ENCODE measurements at places on chromosomes 6 and 20.

DNA sequence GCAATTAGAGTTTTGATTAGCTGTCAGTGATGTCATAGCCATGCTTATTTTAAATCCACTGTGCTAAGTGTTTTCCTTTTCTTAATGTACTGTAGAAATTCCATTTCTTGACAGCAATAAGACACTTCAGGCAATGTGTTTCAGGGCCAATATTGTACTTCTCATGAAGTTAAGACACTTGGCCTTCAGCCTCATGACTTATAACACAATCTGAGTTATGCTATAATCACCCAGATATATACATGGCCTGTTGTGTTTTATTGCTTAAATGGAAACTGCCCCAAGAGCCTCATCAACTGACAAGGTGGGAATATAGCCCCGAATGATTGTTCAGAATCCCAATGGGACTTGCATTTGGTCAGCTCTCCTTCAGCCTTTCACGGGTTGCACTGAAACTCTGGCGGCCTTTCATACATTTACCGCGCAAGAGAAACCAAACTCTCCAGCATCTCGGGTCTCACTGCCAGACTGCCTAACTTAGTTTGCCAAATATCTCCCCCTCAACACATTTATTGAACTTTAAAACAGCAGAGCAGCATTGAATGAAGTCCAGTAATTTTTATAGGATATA, 44.2 kb upstream of the TBX18 start:
- DNase-seq, result no peak

GRCh38 chr6:3822747-3823445, 26.3 kb upstream of the FAM50B start:
- no peak for DNase-seq

DNA sequence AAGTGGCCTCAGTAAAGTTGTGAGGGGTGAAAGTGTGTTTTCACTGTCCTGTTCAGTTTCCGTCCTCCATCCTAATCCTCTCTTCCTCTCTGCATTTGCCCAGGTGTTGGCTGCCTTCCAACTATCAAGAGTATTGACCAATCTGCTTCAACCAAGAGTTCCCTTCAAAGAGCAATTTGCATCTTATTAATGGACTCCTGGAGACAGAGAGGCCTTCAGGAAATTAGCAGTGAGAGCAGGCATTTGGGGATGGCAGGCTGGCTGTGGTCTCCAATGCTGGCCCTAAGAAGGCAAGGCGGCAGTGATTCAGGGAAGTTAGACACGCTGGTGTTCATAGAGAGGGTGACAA, 77.2 kb downstream of the GPR6 start:
- no peak for DNase-seq

GRCh38 chr20:25039697-25040437, 18.1 kb downstream of the ACSS1 start:
- DNase-seq, result no peak
